Hepatocyte (in vitro differentiated cells): ENCODE measurements at places on chromosomes 7 and 10. TPM values are rescaled to one million over a fixed set of nuclear protein-coding genes. Genes with fewer than 3 reads are reported as not detected.

- DNase-seq: no peak
Measured at GRCh38 chr10:99905971-99906370, 103.8 kb downstream of the DNMBP start.

- no peak for DNase-seq
Measured at GRCh38 chr10:12241810-12242529, 46.0 kb downstream of the CDC123 start.

- DNase-seq: no peak
Measured at GRCh38 chr7:22190736-22191135, 166.2 kb downstream of the RAPGEF5 start.

GRCh38 chr7:103113164-103113563 is 35.7 kb downstream of the NAPEPLD start:
- DNase-seq: no peak

DNA sequence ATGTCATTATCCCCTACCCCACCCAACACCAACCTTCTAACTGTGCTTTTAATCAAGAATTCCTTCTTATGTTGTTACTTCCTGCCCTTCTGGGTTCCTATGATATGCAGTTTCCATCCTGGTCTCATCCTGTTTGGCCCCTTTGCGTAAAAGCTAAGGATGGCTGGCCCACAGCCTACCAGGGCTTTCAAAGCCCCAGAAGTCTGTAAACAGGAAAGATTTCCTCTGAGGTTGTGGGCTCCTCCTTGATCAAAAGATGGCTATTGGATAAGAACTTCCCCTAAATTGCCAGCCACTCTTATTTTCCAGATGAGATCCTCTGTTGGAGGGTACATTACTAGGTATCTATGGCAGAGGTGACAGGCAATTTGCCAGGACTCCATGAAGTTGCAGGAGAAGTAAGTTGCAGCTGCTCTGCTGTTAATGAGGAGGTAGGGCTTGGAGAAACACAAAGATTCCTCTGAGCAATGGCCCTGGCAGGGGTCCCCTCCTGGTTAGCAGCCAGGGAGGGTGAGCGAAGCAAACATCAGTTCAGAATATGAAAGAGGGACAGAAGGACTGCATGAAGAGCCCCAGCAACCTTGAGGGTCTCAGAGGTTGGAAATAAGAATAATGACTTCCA is 32.1 kb downstream of the NRP1 start:
- no peak for DNase-seq

DNA sequence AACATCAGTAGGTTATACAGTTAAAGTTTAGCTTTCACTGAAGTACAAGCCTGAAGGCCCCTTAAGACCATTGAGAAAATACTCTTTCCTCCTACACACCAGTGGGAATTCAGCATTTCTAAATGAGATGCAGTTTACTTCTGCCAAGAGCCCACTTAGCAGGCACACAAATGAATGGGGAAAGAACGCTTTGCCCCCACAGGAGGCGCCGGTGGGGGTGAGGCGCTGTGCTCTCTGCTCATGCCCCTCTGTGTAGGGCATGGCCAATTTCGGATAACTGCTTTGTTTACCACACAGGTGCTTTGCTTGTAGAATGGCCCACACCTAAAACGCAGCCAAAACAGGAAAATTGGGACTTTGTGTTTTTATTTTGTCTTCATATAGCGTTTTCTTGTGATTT is 15.9 kb upstream of the LAT2 start:
- DNase-seq: no peak

GRCh38 chr7:77684030-77684429 is 12.2 kb upstream of the RSBN1L start:
- DNase-seq: peak; percentile 41

DNA sequence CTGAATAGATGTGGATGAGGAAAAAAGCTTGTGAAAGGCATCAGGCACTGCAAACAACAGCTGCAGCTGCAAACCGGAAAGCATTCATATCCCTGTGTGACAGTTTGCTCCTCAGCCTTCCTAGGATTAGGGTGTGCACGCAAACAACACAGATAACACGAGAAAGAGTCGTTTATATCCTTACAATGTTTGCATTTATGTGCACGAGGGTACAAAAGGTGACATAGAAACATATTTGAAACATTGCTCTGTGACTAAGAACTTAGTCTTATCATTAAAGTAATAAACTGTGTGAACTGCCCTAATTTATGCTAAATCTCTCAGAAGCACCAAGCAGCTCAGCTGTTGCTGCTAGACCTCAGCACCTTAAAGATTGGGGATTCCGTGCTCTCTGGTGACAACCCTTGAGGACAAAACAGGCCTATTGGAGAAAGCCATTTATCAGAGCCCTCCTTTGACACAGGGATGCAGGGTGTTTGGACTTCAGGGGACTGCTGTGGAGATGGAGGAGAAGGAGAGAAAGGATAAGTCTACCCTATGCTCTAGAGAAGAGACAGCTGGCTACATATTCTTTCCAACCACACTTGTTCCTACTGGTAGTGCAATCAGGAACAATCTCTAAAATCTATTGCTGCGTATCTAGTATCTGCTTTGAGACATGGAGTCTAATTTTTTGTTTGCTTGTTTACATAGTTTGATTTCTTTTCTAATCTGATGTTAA is 176.2 kb downstream of the GNAT3 start:
- DNase-seq: peak; percentile 76

GRCh38 chr7:71604818-71605414 is 473.0 kb downstream of the GALNT17 start:
- DNase-seq: no peak

GRCh38 chr10:20407357-20407756 is 489.8 kb downstream of the NEBL start:
- no peak for DNase-seq

GRCh38 chr7:135386181-135386580 is 123.7 kb downstream of the CNOT4 start:
- DNase-seq: no peak

- no peak for DNase-seq
Measured at GRCh38 chr10:77305650-77306632, 331.7 kb downstream of the KCNMA1 start.

DNA sequence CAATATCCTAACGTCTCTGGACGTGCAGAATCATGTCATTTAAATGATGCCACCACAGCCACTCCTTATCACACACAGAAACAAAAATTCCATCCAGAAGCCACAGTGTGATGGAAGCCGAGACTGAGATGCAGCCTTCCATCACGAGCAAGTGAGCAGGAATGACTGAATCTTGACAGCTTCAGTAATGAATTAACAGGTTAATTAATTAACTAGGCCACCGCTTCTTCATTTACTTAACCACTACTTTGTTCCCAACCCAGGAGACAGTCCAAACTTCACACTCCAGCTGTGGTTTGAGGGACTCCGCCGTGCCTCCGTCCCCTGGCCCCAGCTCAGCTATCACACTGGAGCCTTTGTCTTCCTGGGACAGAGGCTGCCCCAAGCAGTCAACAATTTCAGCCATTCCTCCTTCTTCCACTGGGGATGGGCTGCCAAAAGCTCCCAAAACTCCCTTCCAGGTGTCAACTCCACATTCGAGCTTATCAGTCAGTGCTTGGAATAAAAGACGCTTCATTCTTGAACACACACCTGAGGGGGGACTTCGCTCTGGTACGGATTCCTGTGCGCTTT is 65.9 kb downstream of the FGFR2 start:
- DNase-seq: no peak

GRCh38 chr7:95509199-95509598 is 23.5 kb downstream of the ASB4 start:
- peak; percentile 69 for DNase-seq

DNA sequence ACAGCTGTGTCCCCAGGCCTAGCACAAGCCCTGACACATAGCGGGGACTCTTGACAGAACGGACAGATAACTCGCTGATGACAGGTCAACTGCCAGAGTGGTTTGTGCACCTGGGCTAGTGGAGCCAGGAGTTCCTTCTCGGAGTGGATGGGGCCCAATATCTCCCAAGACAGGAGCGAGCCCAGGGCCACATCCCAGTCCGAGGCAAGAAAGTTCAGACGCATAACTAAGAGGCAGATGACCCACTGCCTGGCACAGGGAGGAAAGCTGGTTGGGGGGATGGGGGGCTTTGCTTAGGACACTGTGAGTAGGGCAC is 69.6 kb upstream of the ZNF479 start:
- DNase-seq: no peak

- DNase-seq: no peak
Measured at GRCh38 chr10:59276919-59277318, 85.4 kb downstream of the FAM13C start.

- DNase-seq: no peak
Measured at GRCh38 chr7:26328498-26329390, 37.1 kb downstream of the SNX10 start.

DNA sequence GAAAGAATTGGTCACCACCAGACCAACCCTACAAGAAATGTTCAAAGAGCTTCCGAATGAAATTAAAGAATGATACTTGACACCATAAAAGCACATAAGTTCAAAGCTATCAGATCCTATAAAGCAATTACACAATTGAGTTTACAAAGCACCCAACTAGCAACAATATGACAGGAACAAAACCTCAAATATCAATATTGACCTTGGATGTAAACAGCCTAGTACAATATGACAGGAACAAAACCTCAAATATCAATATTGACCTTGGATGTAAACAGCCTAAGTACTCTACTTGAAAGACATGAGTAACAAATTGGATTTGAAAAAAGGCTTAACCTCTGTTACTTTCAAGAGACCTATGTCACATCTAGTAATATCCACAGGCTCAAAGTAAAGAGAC is 1201.4 kb downstream of the XPNPEP1 start:
- no peak for DNase-seq

- DNase-seq: no peak
Measured at GRCh38 chr7:128888039-128888755, 22.3 kb downstream of the KCP start.

DNA sequence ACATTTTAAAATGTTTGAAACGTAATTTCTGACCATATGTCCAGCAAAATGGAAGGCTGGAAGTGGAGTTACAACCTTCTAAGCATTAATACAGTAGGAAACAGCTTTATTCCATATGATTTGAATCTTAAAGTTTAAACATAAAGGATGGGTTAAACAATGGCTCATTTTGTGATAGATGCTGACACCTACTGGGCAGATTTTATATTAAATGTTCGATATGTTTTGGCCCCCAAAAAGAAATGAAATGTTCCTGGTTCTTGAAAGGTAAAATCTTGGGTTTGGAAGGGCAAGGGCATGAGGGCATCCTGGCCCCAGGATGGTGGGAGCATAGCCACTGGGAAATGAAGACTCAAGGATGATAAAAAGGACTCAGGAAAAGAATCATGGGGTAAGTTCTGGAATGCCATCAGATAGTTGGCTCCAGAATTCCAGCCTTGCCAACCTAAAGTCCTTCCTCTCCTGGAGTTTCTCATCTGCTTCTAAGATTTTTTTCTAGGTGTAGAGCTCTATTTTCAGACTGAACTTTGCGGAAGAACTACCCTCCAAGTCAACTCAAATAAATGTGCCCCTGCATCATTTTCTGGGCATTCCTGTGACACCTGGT is 34.6 kb upstream of the SLC35G1 start:
- no peak for DNase-seq

DNA sequence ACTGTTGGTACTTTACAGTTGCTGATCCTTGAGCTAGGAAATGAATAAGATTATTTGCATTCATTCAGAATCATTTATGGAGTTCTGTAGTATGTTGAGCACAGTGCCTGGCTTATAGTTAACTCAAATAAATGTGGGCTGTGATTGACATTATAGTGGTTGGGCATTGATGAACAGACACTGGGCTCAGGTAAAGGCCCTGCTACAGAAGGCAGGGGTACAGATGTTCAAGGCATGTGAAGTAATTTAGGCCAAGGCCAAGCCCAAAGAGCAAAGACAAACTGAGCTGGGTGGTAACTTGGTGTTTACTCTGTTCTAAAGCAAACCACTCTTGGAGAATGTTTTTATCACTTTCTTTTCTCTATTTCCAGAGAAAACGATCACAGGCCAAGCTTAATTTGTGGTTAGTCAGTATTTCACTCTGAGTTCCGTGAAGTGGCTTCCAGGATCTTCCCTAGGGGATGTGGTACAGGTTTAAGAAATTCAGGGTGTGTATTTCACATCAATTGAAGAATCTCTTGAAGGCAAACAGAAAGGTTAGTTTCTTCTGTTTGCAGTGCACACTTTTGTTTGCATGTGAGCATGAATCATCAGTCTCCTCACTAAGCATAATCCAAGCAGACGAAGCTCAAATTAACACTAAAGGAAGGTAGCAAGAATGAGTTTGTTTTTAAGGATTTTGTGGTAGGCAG is 113.9 kb upstream of the PRR15 start:
- peak; percentile 33 for DNase-seq

DNA sequence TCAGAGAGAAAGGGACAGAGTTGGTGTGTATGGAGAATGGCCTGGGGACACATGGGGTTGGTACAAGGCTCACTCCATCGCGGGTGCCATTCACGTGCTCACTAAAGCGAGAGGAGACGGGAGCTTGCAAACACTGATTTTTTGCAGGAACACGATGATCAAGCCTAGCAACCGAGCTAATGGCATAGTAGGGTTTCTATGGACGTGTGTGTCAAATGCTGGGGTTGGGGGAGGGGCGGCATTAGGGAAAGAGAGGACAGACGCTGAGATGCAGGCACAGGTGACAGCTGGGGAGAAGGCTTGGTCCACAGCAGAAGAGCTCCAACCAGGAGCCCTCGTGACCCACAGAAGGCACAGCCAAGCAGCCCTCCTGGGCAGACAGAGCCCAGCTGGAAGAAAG is 33.9 kb downstream of the RCC1L start:
- no peak for DNase-seq

MACC1 gene
- total RNA-seq: 42.9 and 46.0 TPM in 2 replicates

CROT gene
- 50.7 and 57.4 TPM in 2 replicates for total RNA-seq

IGF2BP3 gene
- 73.1 and 75.7 TPM in 2 replicates for total RNA-seq

SEMA4G gene
- 48.6 and 54.8 TPM in 2 replicates for total RNA-seq

STRIP2 gene
- total RNA-seq: 1.1 and 1.4 TPM in 2 replicates

CPA2 gene
- total RNA-seq: 198 and 298 TPM in 2 replicates

MKI67 gene
- total RNA-seq: 9.1 and 13.1 TPM in 2 replicates

LBX1 gene
- not detected in 2 replicates for total RNA-seq

ZNF777 gene
- total RNA-seq: 4.3 and 5.6 TPM in 2 replicates

TRIM74 gene
- 0.47 and 2.4 TPM in 2 replicates for total RNA-seq
